WTC11 (cell line): ENCODE measurements at places on chromosomes 4 and X. TPM values are rescaled to one million over a fixed set of nuclear protein-coding genes. Genes with fewer than 3 reads are reported as not detected.
A peak's percentile ranks its signal among the peaks of the same experiment; 100 is the strongest.

- DNase-seq = no peak
Observed at GRCh38 chr4:36651253-36651652, 369.8 kb downstream of the DTHD1 start.

GRCh38 chr4:48640699-48641098, 139.4 kb downstream of the FRYL start:
- DNase-seq = no peak

- no peak for DNase-seq
Observed at GRCh38 chr4:151067316-151067970, 32.0 kb upstream of the RPS3A start.

GRCh38 chr4:6938647-6939271, 29.1 kb downstream of the TBC1D14 start:
- DNase-seq = no peak

DNA sequence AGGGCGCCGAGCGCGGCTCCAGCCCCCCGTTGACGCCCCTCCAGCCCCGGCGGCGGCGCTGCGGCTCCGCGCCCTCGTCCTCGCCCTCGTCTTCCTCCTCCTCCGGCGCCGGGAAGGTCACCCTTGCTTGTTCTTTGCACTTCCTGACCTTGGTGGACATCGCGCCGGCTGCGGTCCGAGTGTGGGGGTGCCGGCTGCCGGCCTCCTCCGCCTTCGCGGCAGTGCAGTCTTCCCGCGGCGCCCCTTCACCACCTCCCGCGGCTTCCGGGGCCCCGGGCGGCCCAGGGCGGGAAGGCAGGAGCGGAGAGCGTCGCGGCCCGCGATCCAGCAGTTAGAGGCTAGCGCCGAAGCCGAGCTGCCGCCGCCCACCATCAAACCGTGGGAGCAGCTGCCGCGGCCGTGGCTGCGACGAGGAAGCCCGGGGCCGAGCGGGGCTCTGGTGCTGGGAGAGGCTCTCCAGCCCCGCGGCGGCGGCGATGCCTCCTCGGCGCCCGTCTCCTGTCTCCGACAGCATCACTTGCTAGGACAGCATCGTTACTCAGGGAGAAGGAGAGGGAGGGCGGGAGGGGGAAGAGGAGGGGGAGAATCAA, at the start of gene TRPC3:
Gene TRPC3 (minus strand): TSS at position 540 of the 590 bp plus-strand sequence. CDS start 380 bp downstream, at position 160.
- DNase-seq = peak; percentile 39

Gene CT47B1
- not detected in 3 replicates for total RNA-seq

Gene DRD5
- 0.07 TPM in 2 of 3 replicates, not detected in the other for total RNA-seq

Gene JADE3
- total RNA-seq = 14.6 to 19.2 TPM (median 16.8 TPM) in 3 replicates

Gene FGA
- 3.2 to 5.9 TPM (median 3.4 TPM) in 3 replicates for total RNA-seq

DNA sequence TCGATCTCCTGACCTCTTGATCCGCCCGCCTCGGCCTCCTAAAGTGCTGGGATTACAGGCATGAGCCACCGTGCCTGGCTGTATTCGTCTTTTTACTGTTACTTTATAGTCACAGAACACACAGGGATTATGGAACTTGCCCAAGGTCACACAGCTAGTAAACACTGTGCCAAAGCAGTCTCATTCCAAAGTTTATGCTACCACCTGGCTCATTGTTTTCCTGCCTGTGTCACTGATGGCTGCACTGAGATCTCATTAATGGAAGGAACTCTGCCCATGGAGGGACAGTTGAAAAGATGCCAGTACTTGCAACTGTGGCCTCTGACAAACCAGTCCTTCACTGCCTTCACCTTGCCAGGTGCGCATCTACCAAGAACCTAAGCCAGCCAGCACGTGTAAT, 517.7 kb downstream of the BCOR start:
- DNase-seq = no peak

Gene PDE6B
- total RNA-seq = 7.1 to 13.1 TPM (median 13.0 TPM) in 3 replicates

Gene SATL1
- total RNA-seq = 0.22 to 0.39 TPM (median 0.32 TPM) in 3 replicates
